Body of pancreas (tissue), 4 donors: ENCODE measurements at places on chromosomes 5 and 9. TPM values are rescaled to one million over a fixed set of nuclear protein-coding genes. Genes with fewer than 3 reads are reported as not detected.

SLC4A9 gene
- total RNA-seq: not detected

DNA sequence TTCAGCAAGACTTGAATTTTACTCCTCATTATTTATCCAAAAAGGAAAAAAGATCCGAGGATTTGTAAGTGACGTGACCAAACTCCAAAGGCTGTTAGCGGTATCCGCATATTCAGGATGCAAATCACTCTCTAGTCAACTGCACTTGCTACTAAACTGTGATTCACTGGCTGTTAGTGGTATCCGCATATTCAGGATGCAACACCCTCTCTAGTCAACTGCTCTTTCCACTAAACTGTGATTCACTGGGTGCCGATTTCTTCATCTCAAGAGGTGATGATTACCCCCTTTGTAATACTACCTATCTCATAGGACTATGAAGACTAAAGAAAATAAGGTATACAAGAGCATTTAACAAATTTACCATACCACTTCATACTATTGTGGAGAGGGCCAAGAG is 5.7 kb downstream of the MAPKAP1 start:
- DNase-seq: no peak

DNA sequence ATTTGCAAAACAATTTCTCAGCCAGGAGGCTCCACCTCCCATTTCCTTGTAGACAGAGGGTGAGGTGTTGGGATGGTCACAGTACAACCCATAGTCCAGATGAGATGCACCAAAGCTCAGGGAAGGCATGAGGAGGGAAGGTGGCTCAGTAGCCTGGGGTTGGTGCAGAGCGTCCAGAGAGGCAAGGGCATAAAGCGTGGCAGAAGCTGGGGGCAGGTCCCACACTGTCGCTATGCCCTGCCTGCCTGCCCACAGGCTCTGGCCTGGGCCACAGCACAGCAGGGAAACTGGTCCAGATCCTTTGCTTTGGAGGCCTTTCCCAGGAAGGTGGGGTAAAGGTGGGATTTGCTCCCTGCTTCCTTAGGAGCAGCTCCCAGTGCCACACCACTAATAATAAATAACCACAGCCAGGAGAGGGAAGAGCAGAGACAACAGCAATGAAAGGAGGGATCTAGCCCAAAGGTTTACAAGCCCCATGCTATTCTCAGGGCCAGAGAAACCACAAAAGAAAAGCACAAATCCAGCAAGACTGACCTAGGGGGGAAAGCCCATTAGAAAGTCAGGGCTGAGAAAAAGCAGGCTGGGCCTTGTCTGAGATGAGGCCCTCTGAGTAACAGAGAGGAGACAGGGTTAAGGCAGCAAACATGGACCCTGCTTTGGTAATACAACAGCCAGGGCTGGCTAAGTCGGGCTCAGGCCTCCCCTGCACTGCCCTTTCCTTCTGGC is 27.2 kb downstream of the PCDHGC5 start:
- no peak for DNase-seq

- no peak for DNase-seq
These were observed 32.5 kb upstream of the GNAQ start for GRCh38 chr9:78064075-78064474.

- peak; percentile 55 for DNase-seq
These were observed 5.1 kb downstream of the SPINK1 start for GRCh38 chr5:147826361-147826760.

IZUMO3 gene
- not detected for total RNA-seq

DNA sequence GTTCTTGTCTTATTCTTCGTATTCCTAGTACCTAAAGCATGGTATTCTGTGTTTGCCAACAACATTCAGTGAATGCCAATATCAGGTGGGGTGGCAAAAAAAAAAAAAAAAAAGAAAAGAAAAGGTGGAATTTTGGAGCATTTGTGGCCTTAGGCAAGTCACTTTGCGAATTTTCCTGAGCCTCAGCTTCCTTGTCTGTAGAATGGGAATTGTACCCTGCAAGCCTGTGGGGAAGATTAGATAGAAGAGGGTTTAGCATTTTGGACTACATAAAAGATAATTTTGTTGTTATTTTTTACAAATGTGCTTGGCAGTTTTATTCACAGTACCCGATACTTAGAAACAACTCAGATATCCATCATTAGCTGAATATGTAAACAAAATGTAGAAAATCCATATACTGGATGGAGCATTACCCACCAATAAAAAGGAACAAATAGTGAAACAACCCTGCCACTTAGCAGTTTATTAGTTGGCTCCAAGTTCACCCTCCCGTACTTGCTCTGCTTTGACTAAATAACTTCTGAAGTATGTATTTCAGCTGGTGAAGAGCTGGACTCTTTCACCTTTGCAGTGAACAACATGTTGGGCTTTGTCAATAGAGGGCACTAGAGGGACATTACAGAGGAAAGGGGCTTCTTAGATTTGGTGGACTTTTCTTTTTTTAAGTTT is 13.6 kb downstream of the UBE2D2 start:
- DNase-seq: no peak
